Stimulated activated CD4-positive, alpha-beta T cell treated with anti-CD3 and anti-CD28 coated beads, TNF-alpha, amount 100 ng/mL, for 4 hours (primary cell): ENCODE measurements at places on chromosomes 3 and 15.

- no peak for DNase-seq
Observed at GRCh38 chr15:90003736-90004135, 2.6 kb downstream of the ZNF710 start.

DNA sequence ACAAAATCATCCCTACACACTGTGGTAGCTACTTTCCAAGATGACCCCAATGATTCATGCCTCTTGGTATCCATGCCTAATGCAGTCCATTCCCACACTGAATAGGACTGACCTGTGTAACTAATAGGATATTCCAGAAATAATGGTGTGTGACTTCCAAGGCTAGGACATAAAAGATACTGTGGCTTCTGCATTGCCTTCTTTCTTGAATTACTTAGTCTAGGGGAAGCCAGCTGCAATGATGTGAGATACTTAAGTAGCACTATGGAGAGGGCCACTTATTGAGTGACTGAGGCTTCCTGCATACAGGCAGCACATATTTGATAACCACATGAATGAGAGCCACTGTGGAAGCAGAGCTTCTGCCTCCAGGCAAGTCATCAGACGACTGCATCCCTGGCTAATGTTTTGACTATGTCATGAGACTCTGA lies 50.1 kb downstream of the NR1I2 start:
- no peak for DNase-seq

- DNase-seq: no peak
Observed at GRCh38 chr3:197362081-197362480, 63.7 kb upstream of the DLG1 start.

GRCh38 chr15:67746450-67746849 lies 78.9 kb upstream of the SKOR1 start:
- DNase-seq: no peak

GRCh38 chr3:103976931-103977339 lies 1389.8 kb upstream of the ALCAM start:
- no peak for DNase-seq

DNA sequence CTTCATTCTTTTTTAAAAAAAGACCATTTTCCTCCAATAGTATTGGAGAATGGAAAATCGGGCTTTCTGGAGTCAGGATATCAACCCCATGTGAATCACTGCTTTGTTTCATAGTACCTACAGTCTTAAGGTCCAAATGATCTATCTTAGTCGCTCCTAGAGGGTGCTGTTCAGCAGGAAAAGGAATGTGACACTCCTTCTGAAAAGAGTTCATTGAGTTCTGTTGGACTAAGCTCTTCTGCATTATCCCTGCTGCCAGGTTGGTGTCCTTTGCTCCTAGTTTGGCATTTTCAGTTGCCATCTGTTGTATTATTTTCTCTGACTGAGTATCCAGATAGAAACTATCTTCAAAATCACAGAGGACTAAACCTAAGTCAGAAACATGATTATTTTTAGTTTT lies 57.2 kb downstream of the POLQ start:
- no peak for DNase-seq

DNA sequence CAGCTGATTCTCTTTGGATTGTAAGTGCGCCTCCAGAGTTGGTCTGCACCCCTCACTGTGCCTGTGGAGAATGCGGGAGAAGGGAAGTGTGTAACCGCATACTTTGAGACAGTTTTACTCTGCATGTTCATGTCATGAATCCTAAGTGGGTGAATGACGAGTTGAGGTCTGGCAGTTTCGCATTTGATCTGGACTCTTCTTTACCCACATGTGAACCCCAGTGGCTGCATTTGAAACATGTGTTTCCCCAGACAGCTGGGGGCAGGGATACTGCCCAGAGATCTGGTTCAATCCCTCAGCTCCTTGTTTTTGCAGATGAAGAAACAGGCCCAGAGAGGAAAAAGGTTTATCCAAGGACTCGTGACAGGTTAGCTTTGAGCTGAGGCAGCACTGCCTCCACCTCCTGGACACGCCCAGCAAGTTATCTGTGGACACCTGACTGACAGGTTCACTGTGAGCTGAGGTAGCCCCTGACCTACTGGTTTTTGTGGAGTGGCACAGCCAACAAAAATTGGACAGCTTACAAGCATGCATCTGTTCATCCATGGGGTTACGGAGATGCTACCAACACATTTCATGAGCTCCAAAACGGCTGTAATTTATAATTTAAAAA lies 207.3 kb downstream of the XXYLT1 start:
- DNase-seq: no peak

GRCh38 chr15:40846841-40847222 lies 3.0 kb downstream of the SPINT1 start:
- DNase-seq: no peak

GRCh38 chr15:39095218-39095879 lies 485.5 kb upstream of the THBS1 start:
- no peak for DNase-seq

- no peak for DNase-seq
Observed at GRCh38 chr15:42106288-42106687, 11.9 kb upstream of the PLA2G4D start.

DNA sequence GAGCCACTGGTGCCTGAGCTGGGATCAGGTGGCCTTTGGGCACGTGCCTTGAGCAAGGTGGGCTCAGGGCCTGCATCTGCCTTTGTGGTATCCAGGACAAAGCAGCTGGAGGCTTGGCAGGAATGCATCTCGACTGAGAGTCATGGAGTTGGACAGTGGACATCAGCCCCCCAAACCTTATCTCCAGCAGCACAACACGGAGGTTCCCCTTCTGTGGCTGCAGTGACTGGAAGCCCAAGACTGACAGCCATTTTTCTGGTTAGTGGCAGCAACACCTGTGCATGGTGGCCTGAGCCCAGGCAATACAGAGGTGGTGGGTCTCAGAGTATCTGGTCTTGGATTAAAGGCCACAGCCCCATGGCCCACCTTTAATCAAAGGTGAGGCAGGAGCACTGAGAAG lies 27.8 kb upstream of the TSEN2 start:
- no peak for DNase-seq

- DNase-seq: no peak
Observed at GRCh38 chr15:60827492-60827891, 348.6 kb upstream of the ICE2 start.

DNA sequence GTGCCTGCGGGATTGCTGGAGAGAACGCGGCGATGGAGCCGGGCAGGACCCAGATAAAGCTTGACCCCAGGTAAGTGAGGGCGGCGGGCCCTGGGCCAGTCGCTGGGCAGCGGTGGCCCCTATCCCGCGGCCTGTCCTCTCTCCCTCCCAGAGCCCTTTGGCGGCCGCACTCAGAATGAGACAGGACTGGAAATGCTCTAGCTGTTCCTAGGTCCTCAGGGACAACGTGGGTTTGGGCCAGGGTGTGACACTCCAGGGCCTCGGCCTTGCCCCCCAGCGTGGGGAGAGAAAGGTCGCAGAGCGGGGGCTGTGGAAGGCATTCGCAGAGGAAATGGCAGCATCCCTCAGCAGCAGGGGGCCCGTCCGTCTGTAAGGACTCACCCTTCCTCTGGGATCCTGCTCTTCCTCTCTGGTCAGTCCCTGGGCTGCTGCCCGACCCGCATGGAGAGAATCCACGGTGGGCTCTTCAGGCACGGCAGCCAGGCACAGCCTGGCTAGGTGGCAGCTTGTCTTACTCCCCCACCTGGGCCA lies 412 bp downstream of the SLC51A start:
- no peak for DNase-seq

DNA sequence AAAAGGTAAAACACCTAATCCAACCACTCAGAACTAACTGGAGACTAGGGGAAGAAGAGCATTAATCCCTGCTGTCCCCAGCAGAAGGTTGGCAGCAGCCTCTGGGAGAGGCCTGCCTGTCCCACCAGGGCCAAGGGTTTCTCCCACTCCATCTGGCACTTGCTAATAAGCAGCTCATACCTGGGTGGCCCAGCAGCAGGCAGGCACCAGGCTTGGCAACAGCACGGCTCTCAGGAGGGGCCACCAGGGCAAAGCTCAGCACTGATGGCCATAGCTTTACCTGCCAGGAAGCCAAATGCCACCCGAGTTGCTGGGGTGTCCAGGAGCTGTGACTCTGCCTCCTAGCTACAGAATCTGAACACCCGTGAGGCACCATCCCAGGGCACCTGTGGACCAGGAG lies 58.3 kb downstream of the BOC start:
- no peak for DNase-seq

- DNase-seq: no peak
Observed at GRCh38 chr3:4751502-4752101, 227.6 kb upstream of the BHLHE40 start.

GRCh38 chr15:31455499-31455898 lies 128.9 kb downstream of the KLF13 start:
- no peak for DNase-seq

- DNase-seq: no peak
Observed at GRCh38 chr15:48946074-48946839, 17.5 kb downstream of the SHC4 start.

DNA sequence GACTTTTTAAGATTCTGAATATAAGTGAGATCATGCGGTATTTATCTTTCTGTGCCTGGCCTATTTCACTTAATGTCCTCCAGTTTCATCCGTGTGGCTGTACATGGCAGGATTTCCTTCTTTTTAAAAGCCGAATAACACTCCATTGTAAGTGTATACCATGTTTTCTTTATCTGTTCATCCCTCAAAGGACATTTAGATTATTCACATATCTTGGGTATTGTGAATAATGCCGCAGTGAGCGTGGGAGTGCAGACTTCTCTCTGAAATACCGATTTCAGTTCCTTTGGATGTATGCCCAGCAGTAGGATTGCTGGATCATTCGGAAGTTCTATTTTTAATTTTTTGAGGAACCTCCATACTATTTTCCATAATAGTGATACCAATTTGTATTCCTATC lies 136.1 kb downstream of the APBA2 start:
- DNase-seq: no peak

DNA sequence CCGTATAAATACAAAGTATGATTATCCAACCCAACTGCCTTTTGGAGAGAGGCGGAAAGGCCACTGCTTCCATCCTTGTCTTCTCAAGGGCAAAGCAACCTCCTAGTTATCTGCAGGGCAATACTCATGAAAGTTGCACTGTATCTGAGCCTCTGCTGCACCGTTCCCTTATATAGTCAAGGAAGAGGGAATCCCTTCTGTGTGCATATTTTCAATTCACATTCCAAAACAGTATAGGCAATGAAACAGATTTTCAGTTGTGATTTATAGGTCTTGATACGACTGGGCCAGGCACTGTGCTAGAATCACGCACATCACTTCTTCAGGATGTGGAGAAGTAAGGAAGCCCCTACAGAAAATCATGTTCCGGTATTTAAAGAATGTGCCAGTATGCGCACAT lies 455.7 kb downstream of the FOXP1 start:
- no peak for DNase-seq

GRCh38 chr3:142976621-142977398 lies 13.3 kb upstream of the PAQR9 start:
- DNase-seq: no peak

DNA sequence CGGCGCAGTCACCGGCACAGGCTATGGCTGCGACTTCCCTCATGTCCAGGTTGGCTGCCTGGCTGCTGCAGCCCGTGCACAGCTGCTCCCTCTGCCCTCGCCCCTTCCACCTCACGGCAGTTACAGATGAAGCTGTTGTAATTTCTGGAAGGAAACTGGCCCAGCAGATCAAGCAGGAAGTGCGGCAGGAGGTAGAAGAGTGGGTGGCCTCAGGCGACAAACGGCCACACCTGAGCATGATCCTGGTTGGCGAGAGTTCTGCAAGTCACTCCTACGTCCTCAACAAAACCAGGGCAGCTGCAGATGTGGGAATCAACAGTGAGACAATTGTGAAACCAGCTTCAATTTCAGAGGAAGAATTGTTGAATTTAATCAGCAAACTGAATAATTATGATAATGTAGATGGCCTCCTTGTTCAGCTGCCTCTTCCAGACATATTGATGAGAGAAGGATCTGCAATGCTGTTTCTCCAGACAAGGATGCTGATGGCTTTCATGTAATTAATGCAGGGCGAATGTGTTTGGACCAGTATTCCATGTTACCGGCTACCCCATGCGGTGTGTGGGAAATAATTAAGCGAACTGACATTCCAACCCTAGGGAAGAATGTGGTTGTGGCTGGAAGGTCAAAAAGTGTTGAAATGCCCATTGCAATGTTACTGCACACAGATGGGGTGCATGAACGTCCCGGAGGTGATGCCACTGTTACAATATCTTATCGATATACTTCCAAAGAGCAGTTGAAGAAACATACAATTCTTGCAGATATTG lies 13.2 kb upstream of the GNB4 start:
- no peak for DNase-seq

DNA sequence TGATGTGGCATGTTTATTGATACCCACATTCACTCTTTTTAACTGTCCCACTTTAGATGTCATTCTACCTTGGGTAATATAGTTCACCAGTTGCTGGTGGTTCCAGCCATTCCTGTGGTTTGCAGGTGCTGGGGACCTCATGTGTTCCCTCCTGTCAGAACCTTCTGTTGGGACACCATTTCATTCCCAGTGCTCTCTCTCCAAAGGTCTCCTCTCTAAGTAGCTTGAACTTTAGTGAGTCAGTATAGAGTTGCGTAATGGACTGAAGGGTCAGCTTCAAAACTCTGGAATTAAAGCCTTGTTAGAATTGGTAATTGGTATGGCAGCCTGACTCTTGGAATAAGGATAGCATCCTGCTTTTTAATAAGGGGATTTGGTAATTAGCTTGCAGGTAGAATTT lies 108.5 kb downstream of the PLCL2 start:
- DNase-seq: no peak

- no peak for DNase-seq
Observed at GRCh38 chr15:101269479-101270223, 7.6 kb downstream of the SELENOS start.

DNA sequence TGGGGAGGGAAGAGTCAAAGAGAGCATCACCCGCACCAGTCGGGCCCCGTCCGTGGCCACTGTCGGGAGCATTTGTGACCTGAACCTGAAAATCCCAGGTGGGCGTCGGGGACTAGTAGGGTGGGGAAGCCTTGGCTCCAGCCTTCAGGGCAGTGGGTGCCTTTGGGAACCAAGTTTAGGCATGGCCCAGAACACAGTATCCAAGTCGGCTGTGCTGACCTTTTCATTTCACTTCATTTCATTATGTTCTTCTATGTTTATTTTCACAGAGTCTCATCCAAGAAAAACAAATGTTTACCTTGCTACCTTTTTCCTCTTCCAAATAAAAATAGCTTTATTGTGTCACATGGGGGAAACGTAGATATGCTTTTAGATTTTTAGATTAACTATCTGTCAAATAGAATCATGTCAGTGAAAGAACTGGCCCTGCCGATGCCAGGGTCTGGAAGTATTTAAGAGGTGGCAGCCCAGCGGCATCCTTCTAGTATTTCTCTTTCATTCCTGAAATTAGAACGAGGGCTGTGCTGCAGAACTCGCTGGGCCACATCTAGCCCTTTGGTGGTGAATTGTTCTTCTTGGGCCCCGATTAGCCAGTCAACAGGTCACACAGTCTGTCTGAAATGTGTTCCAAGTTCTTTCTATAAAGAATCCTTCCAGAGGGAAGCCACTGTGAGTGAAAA lies 60.5 kb downstream of the DNASE1L3 start:
- DNase-seq: no peak

- no peak for DNase-seq
Observed at GRCh38 chr3:74546426-74546825, 68.0 kb downstream of the CNTN3 start.

DNA sequence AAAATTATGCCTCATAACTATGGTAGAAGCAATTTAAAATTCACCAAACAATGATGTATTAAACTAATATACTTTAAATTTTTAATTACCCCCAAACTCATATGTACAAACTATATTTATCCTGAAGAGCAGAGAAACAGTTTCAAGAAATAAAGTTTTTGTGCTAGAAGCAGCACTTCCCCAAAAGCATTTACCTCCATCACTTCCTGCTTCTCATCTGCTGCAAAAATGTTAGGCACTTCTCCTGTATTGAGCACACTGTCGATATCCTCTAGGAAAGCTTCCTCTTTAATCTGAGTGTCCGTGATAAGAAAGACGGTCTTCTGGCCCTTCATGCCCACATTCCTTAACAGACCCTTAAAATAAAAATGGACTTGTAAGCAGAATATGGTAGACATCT lies 101.5 kb upstream of the ASB14 start:
- no peak for DNase-seq
